ENCODE measurements at places on chromosomes 11 and 22.

DNA sequence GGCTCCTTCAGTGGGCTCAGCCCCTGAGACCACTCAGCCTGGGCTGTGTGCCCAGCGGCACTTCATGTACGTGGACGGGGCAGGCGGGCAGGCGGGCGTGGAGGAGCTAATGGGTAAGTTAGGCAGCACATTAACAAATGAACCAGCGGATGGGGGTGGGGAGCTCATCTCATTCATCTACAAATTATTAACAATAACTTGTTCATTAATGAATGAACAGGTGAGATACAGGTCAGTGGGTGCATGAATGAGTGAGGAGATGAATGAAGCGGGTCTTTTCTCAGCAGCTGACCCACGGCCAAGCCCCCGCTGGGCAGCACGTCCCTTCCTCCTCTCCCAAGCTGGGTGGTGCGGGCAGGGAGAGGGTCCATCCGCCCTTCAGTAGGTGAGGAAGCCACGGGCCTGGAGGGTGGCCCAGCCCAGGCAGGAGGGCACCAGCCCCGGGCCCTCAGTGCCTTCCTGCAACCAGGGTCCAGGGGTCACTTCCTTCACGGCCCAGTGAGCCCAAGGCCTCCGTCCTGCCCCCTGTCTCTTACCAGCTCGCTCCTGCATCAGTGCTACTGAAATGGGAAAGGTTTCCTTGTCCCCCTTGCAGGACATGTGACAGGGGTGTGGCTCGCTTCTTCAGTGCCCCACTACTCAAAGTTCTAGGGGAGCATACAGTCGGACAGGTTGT, 60.5 kb upstream of the KCNQ1OT1 start:
- DNase-seq: no peak

GRCh38 chr11:61076506-61077304, 25.6 kb upstream of the CD5 start:
- no peak for DNase-seq

GRCh38 chr11:112776834-112777233, 184.4 kb upstream of the NCAM1 start:
- no peak for DNase-seq

- DNase-seq: no peak
Observed at GRCh38 chr11:113736323-113736722, 30.2 kb upstream of the TMPRSS5 start.

- DNase-seq: no peak
Observed at GRCh38 chr11:122813176-122813893, 25.0 kb upstream of the CRTAM start.

GRCh38 chr22:19981961-19982920, 34.4 kb downstream of the ARVCF start:
- DNase-seq: no peak

DNA sequence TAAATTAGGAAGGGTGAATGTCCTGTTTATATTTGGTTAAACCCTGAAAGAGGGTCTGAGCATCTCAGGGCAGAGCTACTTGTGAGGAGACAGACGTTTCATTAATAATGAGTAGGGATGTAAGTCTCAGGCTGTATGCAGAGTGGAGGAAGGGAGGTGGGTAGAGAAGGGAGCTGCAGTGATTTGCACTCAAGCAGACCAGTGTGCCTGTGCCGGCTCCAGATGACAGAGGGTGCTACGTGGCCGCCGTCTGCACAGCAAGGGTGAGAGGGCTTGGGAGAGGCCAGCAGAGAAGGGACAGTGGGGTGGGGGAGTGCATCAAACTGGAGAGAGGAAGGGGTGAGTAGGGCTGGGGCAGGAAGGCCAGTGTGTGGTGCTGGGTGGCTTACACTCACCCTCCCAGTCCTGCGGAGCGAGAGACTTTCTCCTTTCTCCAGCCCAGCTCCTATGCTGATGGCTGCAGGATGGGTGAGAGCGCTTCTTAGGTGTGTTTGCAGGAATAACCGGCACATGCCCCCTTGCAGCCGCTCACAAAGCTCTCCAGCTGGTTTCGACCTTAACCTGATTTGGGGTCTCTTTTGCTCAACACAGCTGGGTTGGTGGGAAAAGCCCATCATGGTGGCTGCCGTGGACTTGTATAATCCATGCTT, 130.6 kb downstream of the ST3GAL4 start:
- DNase-seq: no peak

DNA sequence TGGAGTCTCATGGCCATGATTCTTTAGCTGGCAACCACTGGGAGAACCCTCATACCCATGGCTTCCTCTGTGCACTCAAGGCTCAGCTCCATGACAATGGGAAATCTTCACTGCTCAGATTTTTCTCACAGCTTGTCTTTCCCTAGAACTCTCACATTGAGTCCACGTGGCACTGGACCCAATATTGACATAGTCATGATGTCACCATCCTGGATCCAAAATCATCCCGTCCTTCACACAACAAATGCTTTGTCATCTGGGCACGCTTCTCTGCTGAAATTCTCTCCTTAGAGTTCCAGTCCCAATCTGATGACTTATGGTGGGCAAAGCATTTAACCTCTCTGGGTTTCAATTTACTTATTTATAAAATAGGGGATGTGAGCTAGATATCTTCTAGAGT, 37.7 kb upstream of the CD44 start:
- DNase-seq: no peak

GRCh38 chr22:28180804-28181731, 262.0 kb upstream of the PITPNB start:
- no peak for DNase-seq

GRCh38 chr11:123507043-123507442, 77.0 kb downstream of the GRAMD1B start:
- DNase-seq: no peak

GRCh38 chr11:5489576-5490357, 1.3 kb downstream of the OR52D1 start:
- DNase-seq: no peak

DNA sequence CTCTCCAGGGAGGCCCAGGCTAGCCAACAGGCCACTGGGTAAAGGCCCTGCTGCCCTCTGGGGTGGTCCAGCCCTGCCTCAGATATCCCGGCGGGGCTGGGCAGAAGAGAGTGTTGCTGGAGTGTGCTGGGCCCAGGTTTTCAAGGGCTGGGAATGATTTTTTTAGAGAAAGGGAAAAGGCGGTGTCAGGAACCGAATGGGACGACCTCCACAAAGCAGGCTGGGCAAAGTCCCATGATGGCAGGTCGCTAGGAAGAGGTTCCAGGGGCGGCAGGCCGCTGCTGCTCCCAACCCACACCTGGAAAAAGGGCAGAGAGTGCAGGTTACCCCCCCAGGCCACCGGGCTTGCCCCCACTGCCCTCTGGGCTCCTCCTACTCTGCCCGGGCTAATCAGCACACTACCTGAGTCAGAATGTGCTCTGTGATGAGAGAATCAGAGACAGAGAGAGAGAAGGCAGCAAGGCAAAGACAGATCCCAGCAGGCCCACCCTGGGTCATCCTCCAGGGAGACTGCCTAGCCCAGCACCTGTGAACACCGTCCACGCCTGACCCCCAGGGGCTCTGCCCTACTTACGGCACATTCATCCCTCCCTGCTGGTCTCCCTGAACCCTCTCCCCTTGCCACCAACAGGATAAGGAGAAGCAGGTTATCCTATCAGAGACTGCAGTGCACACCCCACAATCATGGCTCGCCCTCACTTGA, 4.6 kb downstream of the PATZ1 start:
- no peak for DNase-seq

DNA sequence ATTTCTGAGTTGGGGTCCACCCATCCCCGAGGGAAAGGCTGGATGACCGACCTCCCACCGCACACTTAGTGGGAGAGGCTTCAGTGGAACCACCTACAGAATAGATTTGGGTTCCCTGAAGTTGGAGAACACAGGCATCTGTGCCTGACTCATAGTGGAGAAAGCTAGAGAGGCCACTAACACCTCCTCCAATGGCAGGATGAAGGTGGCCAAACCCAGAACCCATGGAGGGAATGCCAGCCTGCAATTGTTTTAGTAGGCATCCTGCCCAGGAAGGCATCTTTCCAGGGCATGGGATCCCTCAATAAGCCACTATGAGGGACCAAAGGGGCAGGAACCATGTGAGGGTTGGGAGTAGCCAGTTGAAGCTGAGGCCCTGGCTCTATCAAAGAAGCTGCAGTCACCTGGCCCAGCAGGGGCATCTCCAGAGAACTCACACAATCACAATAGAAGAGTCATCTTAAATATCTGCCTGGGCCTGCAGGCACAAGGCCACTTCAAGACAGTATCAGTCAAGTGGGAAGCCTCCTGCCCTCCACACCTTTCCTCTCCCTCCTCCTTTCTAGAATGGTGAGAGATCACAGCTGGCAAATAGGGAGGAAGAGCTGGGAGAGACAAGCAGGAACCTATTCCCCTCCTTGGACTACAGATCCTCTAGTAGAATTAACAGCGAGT, 124.1 kb upstream of the CSNK2A3 start:
- DNase-seq: no peak

GRCh38 chr22:35154937-35155387, 89.0 kb downstream of the ISX start:
- DNase-seq: peak; percentile 11

- no peak for DNase-seq
Observed at GRCh38 chr11:68956142-68956541, 24.6 kb downstream of the MRGPRD start.

GRCh38 chr11:35918716-35919115, 25.1 kb upstream of the LDLRAD3 start:
- DNase-seq: no peak

GRCh38 chr11:72235351-72236057, 8.5 kb downstream of the PHOX2A start:
- no peak for DNase-seq

DNA sequence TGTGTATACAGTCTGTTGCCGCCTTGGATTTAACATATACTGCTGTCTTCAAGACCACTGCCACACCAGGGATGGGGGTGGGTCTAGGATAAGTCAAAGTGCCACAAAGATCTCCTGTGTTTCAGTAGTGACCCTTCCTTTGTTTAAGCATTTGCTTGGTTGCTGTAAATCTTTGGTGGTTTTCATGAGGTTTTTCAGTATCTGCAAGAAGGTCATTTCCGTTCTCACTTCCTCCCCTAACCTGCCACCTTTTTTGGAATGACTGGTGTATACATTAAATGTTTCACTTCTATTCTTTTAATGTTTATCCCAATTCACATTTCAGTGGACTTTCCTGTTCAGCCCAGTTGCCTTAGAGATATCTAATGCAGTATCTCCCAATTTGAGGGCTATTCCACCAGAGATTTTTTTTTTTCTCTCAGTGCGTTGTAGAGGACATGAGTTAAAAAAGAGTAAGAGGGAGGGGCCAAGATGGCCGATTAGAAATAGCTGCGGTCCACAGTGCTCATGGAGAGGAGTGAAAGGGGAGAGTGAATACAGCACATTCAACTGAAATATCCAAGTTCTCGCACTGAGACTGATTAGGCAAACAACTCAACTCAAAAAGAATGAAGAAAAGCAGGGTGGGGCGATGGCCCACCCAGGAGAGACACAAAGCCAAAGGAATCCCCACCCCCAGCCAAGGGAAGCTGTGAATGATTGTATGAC, 43.2 kb downstream of the USP47 start:
- DNase-seq: no peak

DNA sequence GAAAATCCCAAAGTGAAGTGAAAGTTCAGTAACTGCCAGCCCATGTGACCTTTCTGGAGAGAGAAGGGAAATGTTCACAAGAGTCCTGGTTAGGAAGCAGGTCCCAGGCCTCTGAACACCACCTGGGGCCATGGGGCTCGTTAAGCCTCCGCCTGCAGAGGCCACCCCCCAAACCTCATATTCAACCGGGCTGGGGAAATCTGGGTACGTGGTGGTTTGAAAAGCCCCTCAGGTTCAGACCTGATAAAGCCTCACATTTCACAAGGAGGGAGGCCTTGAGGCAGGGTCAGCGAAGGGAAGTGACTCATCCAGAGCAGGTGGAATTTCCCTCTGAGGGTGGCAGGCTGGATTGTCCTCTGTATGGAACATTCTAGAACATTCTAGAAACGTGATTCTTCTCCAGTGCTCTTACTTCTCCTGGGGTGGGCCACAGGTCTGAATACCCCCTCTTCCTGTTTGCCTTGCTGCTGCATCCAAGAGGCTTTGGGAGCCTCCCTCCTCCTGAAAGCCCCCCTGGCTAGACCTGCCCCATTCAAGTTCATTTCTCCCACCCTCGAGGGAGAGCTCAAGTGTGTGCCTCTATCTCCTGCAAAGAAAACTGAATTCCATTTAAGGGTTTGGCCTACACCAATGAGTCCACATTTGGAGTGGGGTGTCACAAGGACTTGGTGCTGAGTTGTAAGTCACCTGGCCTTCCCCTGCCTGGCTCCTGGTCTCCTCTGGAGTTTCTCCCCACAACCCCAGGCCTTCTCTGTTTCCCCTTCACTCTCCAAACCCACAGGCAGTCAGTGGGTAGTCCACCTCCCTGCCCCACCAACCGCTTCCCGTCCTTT, 6.3 kb downstream of the FXYD2 start:
- no peak for DNase-seq

DNA sequence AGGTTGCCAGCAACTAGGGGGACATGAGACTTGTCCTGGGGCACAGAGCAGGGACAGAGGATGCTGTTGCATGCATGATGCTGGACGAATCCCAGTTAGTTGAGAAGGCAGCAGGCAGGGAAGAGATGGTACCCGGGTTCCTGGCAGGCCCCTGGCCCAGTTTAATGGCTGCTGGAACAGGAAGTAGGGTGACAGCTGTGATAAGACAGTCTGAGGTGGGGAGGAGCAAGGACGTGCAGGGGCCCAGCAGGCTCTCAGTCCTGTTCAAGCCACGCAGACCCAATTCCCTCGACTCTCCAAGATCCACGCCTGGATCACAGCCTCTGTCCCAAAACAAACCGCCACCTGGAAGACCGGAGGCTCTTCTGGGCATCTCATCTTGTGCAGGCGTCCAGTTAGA, 32.0 kb downstream of the LRRC10B start:
- no peak for DNase-seq

- DNase-seq: no peak
Observed at GRCh38 chr11:111906680-111907079, 4.9 kb downstream of the CRYAB start.

- DNase-seq: no peak
Observed at GRCh38 chr11:86222081-86222480, 22.5 kb upstream of the EED start.

DNA sequence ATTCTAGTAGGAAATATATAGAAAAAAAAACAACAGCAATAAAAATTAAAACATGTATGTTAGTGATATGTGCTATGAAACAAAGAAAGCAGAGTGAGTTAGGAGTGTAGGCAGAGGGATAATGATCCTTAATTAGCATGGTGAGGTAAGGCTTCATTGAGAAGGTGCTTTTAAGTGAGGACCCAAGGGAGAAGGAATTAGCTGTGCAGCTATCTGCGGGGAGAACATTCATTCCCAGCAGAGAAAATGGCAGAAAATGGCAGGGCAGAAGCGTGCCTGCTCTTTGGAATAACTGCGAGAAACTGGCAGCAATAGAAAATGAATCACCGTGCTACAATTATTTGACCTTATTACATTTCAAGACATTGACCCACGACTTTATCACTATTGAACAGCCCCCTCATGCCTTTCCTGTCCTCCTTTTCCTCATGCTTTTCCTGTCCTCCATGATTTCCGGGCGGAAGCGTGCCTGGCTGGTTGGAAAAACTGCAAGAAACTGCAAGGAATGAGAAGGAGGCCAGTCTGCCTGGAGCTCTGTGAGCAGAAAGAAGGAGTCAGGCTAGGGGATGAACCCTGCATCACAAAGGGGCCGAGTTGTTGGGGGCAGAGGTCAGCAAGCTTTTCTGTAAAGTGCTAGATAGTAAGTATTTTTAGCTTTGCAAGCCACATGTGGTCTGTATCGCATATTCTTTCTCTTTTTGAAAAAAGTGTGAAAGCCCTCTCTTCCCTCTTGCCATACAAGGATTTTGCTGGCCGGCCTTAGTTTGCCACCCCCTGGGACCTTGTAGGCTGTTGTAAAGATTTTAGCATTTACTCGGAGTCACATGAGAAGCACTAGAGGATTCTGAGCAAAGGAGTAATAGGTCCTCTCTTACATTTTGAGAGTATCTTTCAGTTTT, 37.1 kb upstream of the SWAP70 start:
- DNase-seq: no peak

- DNase-seq: no peak
Observed at GRCh38 chr11:30495437-30495836, 90.7 kb downstream of the MPPED2 start.
